ENCODE measurements at places on chromosomes 4 and X.

DNA sequence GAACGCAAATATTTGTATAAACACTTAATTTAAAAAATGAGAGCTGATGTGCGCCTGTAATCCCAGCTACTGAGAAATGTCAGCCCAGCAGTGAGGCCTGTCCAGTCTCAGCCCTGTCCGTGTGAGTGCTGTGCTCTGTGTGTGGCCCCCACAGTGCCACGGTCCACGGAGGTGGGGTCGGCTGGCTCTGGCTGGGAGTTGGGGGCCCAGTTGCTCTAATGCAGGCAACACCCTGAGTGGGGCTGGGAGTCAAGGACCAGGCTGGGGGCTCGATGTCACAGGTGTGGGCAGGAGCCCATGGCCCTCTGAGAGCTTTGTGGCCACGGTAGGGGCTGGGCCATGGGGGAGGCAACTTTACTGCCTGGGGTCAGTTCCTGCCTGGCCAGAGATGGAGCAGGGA is 12.8 kb downstream of the PCGF3 start:
- no peak for DNase-seq

DNA sequence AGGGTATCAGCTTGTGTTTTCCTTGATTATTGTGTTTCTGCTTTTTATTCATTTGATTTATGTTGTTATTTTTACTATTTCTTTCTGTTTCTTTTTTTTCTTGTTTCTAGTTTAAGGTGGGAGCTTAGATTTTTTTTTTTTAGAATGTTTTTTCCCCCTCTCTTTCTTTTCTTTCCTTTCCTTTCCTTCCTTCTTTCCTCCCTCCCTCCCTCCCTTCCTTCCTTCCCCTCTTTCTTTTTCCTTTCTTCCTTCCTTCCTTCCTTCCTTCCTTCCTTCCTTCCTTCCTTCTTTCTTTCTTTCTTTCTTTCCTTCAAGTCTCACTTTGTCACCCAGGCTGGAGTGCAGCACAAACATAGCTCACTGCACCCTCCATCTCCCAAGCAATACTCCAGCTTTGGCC is 31.4 kb upstream of the PRDM8 start:
- no peak for DNase-seq

DNA sequence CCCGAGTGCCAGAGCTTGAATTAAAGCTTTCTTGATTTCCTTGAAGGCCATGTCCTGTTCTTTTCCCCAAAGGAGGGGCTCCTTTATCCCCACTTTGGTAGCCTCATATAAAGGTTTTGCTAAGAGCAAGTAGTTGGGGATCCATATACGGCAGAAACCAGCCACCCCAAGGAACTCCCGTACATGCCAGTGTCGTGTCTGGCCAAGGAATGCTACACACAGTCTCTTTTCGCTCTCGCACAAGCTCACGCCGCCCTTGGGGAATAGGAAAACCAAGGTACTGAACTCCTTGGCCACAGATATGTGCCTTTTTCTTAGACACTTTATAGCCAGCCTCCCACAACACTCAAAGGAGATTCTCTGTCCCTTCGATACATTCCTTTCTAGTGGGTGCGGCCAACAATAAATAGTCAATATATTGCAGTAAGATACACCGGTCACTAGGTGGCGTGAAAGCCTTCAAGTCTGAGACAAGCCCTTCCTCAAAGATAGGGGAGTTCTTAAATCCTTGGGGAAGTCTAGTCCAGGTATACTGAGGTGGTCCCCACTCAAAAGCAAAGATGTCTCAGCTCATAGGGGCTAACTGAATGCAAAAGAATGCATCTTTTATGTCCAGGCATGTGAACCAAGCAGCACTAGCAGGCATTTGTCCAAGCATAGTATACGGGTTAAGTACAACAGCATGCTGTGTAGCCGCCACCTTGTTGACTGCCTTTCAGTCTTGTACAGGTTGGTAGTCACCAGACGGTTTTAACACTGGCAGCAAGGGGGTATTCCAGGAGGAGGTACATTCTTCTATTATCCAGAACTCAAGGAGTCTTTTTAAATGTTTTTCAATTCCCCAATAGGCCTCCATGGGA is 57.8 kb upstream of the XAGE1B start:
- DNase-seq: no peak

DNA sequence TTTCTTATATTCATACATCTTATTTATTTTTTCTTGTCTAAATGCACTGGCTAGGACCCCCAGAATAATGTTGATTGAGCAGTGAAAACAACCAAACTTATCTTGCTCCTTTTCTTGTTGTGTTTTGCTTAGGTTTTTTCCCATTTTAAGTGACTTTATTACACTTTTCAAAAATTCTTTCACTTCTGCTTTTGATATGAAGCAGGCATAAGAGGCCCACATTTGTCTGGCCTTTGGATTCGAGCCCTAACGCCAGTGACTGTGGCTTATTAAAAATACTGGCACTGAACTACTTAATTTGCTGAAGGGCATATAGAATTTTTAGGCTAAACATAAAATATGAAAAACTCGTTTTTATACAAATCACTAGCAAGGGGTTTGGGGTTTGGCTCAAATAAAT is 197.0 kb downstream of the ASB9 start:
- DNase-seq: no peak

GRCh38 chrX:20863649-20864048 is 510.6 kb upstream of the CNKSR2 start:
- DNase-seq: no peak

- DNase-seq: no peak
These were observed 220.6 kb upstream of the WDFY3 start for GRCh38 chr4:85187106-85187505.

DNA sequence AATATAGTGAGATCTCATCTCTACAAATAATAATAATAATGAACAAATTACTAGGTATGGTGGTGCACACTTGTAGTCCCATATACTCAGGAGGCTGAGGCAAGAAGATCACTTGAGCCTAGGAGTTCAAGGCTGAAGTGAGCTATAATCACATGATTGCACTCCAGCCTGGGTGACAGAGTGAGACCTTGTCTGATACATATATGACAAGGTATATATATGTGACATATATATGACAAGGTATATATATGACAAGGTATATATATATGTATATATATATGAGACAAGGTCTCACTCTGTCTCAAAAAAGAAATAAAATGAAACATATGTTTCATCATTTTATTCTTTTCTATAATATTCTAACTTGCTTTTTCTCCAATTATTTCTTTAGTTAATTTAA is 278.1 kb upstream of the TET2 start:
- DNase-seq: no peak

- no peak for DNase-seq
These were observed 3.4 kb upstream of the GABRE start for GRCh38 chrX:151977923-151978322.

GRCh38 chrX:24428516-24428915 is 36.6 kb upstream of the PDK3 start:
- no peak for DNase-seq

- no peak for DNase-seq
These were observed 20.1 kb downstream of the ADRA2C start for GRCh38 chr4:3786196-3786869.

GRCh38 chrX:63299596-63299995 is 51.5 kb downstream of the SPIN4 start:
- no peak for DNase-seq

DNA sequence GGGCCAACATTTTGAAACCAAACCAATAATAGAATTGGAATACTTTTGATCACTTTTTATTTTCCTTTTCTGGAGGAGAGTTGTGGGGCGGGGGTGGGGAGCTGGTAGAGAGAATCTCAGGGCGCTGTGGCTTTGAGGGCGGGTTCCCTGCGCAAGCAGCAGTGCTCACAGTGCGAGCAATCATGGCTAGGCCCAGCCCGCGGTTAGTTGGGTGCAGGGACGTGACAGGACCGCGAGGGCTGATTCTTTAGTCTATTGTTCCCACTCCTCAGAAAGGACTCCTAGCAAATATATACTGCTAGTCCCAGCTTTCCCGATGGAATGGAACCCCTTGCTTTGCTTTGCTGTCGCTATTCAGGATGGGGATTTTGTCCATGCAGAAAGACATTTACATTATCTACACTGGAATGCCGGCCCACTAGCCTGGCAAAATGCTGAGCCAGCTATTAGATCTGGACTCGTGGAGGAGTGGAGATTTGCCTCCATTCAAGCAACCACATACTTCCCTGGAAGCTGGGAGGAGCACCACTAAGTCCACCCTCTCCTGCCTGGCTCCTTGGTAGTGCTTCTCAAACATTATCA is 23.9 kb upstream of the APLN start:
- DNase-seq: no peak

DNA sequence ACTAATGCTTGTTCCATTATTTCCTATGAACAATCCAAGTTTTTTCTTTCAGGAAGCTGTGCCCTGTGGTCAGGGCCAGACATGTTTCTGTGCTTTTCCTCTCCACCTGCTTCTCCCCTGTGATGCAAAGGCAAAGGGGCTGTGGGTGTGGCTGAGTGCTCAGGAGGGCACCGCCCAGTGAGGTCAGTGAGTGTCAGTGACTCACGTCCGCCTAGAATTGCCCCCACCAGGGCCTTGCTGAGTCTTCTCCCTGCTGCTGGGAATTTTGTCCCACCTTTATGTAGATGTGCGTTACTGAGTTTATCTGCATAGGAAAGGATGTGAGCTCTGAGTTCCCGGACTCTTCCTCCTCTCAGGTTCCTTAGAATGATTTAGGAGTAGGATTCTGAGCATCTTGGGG is 283.2 kb downstream of the DCHS2 start:
- no peak for DNase-seq

GRCh38 chr4:101232074-101232776 is 115.1 kb downstream of the PPP3CA start:
- DNase-seq: no peak

DNA sequence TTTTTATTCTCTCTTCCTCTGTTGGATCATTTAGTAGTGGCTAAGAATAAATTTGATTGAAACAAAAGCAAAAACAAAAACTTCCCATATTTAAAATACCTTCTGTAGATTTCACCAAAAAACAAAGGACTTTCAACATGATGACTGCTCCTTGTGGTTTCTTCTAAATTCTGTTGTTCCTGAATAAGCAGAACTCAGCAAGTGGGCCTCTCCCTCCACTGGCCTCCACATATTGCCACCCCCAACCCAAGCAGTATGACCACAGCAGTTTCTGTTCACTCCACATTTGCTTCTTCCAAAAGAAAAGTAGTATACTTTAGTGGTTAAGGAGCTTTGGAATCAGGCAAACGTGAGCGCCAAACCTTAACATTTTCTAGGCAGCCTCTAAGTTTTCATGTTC is 114.7 kb downstream of the COX18 start:
- no peak for DNase-seq

- DNase-seq: no peak
These were observed 1115.3 kb downstream of the PDHA2 start for GRCh38 chr4:96955226-96955625.

GRCh38 chr4:22389240-22389870 is 126.5 kb downstream of the ADGRA3 start:
- no peak for DNase-seq

DNA sequence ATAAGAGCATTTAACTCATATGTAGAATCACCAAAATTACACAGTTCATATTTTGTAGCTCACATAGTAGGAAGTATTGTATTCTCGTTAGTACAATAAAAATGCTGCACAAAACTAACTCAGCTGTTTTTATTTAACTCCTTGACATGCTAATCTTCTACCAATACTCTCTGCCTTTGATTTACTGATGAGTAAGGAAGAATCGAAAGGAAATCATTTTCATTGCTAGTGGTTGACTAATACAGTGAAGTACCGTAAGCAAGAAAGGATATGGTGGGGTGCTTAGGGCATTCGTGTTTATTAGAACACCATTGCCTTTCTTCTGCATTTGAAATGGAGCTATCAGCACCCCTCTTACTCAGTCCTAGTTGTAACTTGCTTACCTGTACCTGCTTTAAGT is 1239.1 kb upstream of the TENM3 start:
- no peak for DNase-seq

GRCh38 chr4:81319657-81320056 is 104.6 kb upstream of the PRKG2 start:
- no peak for DNase-seq

DNA sequence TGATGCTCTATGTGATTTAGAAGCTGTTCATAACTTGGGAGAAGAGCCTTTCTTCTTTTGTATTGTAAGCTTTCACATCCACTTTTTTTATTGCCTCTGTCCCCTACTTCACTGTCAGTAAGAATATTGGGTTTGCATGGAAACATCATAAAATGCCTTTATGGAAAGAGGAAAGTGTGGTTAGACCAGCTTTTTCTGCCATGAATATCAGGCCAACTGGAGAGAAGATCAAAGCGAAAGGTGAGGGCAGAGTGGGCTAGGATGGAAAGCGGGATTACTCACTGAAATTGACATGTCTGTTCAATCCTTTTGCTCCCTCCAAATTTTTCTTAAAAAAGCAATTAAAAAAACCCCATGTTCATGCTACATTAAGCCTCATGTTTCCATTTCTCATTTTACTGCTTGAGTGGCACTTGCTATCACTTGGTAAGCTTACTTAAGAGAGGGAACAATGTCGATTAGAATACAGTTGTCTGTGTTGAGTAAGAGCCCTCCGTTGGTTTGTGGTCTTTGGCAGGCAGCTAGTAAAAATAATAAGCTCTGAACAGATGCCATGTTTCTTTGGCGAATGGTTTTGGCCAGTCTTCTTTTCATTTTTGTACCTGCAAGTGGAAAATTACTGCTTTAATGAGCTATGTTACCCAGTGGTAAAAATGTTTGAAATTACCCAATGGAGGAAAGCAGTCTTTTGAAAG is 35.9 kb downstream of the SUPT20HL1 start:
- DNase-seq: no peak

DNA sequence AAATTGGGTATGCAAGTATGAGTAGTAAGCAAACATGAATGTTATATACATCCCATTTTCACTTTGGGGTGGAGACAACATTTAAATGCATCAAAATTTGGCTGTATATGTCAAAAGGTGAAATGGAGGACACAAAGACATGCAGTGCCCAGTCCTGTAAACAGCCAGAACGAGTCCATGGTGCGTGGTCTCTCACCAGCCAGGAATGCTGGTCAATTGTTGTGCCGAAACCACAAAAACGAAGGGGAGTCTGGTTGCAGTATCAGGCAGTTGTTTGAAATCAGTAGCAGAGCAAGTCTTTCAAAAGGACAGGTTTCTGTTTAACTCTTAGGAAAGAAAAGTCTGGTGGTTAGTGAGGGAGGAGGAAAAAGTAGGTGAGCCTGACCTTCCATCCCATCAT is 22.3 kb upstream of the RNF150 start:
- DNase-seq: no peak

DNA sequence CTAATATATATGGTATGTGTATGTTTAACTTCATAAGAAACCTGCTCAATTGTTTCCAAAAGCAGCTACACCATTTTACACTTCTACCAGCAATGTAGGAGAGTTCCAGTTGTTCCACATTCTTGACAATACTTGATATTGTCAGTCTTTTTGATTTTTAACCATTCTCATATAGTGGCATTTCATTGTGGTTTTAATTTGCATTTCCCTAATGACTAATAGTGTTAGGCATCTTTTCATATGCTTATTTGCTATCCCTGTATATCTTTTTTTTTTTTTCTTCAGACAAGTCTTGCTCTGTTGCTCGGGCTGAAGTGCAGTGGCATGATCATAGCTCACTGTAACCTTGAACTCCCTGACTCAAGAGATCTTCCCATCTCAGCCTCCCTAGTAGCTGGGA is 58.2 kb upstream of the TRIM2 start:
- DNase-seq: no peak
